ENCODE measurements at places on chromosomes 16 and 17. TPM values are rescaled to one million over a fixed set of nuclear protein-coding genes. Genes with fewer than 3 reads are reported as not detected.

GRCh38 chr17:9144502-9145249, 123.4 kb downstream of the NTN1 start:
- DNase-seq, result peak; percentile 9

- no peak for DNase-seq
These were observed 183.9 kb downstream of the C16orf95 start for GRCh38 chr16:87133112-87133850.

DNA sequence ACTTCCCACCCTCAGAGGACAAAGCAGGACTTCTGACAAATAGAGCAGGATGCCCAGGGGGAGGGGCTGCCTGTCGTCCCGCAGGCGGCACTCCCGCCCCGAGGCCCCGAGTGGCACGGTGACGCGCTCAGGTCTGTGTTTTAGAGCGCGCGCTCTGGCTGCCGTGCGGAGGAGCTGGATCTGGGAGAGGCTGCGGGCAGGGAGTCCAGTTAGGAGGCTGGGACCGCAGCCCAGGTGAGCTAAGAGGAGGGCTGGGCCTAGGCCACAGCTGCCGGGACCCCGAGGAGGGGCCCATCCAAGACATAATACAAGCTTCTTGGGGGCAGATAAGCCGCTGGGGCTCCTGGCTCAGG, 6.4 kb downstream of the DOC2A start:
- no peak for DNase-seq

- DNase-seq, result no peak
These were observed 22.1 kb downstream of the COX10 start for GRCh38 chr17:14091367-14091766.

DNA sequence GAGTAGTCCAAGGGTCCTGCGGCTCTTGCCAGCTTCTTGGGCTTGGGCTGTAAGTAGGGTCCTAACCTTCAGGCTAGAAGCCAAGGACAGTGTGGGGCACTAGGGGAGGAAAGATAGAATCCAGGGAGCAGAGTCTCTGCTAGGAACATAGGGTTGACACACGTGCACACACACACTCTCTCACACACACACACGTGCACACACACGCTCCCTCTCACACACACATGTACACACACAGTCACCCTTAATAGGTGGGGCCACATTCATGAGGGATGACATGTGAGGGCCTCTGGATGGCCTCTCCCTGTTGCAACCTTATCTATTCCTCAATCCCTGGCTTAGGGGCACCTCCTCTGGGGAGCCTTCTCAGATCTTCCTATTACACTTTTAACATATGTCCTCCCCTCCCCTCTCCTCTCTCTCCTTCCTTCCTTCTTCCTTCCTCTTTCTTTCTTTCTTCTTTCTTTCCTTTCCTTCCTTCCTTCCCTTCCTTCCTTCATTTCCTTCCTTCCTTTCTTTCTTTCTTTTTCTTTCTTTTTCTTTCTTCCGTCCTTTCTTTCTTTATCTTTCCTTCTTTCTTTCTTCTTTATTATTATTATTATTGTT, 3.1 kb downstream of the EPX start:
- DNase-seq, result no peak

GRCh38 chr17:7183433-7184090, 4.4 kb upstream of the ASGR1 start:
- no peak for DNase-seq

- peak; percentile 35 for DNase-seq
These were observed 821 bp downstream of the SOCS7 start for GRCh38 chr17:38352245-38353085.

DNA sequence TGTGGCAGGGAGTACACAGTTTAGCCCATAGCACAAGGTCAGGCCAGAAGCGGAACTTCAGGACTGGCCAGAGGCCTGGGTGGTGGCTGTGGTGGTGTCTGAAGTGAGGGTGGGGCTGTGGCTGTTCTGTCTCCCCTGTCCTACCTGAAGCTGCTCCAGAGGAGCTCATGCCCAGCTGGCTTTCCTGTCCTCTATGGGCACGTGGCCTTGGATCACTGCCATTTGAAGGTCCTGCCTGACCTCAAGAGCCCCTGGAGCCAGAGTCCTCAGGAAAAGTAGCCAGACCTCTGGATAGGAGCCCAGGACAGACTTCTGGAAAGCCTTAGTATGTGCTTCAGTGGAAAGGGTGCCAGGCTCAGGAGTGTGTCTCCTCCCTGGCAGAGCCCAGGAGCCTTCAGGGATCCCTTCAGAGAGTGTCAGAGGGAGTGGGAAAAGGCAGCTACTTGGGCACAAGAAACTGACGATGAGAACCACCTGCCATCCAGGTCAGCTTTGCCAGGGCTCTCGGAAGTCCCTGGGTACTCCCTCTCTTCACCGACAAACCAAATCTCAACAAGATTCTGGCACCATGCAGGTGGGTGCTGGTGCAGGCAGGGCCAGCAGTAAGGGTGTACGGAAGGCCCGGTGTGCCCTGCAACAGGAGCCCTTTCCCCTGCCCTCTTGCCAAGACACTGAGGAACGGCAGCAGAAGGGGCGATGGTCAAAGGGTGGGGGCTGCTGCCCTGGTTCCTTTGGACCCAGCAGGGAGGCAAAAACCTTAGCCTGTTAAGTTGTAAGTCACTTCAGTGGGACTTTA, 153.7 kb downstream of the NTN1 start:
- DNase-seq, result no peak

DNA sequence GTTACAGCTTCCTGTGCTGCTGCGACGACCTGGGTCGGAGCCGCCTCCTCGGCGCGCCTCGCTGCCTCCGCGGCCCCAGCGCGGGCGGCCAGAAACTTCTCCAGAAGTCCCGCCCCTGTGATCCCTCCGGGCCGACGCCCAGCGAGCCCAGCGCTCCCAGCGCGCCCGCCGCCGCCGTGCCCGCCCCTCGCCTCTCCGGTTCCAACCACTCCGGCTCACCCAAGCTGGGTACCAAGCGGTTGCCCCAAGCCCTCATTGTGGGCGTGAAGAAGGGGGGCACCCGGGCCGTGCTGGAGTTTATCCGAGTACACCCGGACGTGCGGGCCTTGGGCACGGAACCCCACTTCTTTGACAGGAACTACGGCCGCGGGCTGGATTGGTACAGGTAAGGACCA, 746 bp downstream of the HS3ST2 start:
- DNase-seq, result no peak

DNA sequence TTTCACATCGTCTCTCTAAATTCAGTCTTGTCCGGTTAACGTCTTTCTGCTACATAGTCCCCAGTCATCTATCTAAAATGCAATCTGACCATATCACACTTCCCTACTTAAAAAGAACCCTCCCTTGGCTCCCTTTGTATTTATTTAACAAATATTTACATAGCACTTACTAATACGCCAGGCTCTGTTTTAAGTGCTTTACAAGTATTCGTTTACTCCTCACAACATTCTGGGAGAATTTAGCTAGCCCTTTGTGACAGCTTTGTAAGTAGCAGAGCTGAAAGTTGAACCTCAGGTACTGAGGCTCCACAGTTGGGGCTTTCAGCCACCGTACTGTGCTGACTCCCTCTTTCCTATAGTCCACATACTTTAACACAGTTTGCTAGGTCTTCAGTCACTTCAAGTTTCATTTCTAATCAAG, 9.2 kb downstream of the PAFAH1B1 start:
- DNase-seq, result no peak

DNA sequence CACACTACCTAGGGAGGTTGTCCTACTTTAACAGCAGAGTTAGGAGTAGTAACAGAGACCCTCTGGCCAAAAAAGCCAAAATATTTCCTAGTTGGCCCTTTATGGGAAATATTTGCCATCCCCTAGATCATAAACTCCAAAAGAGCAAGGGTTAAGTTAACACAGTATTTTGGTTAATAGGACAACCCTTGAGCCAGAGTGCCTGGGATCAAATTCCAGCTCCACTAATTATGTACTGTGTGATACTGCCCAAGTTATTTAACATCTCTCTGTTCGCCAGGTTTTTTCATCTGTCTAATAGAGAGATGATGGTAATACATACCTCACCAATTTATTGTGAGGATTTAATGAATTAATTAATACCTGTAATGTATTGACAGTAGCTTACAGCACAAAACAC, 767.4 kb downstream of the KCNJ2 start:
- DNase-seq, result no peak

SYT17 gene
- not detected for polyA plus RNA-seq

CXCL16 gene
- polyA plus RNA-seq, result 0.68 TPM

VASN gene
- polyA plus RNA-seq, result 0.78 TPM

ITGAD gene
- polyA plus RNA-seq, result not detected

PRR35 gene
- polyA plus RNA-seq, result 0.24 TPM

LUC7L gene
- 106 TPM for polyA plus RNA-seq

HAS3 gene
- 0.12 TPM for polyA plus RNA-seq

CLEC19A gene
- not detected for polyA plus RNA-seq

TAC4 gene
- not detected for polyA plus RNA-seq

AKAP10 gene
- 8.0 TPM for polyA plus RNA-seq

GCGR gene
- polyA plus RNA-seq, result not detected

SPATA20 gene
- 4.0 TPM for polyA plus RNA-seq
